ENCODE measurements at places on chromosomes 6 and 20. TPM values are rescaled to one million over a fixed set of nuclear protein-coding genes. Genes with fewer than 3 reads are reported as not detected.

The PLA2G7 gene
- total RNA-seq: 24.7 TPM

DNA sequence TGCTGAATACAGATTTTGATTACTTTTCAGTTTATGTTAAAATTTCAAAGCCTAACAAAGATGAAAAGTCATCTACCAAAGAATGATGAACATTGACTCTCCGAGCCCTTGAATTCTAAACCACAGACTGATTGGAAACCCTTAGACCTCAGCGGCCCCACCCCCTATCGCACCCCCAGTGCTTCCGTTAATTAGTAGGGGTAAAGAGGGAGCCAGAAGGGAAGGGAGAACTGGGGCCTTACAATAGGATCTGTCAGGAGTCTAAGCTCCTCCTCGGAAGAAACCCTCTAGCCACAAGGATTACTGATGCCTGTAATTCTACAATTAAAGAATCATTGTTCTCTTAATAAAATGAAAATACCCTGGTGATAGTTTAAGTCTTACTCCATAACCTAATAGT lies 79.7 kb upstream of the JARID2 start:
- no peak for DNase-seq

DNA sequence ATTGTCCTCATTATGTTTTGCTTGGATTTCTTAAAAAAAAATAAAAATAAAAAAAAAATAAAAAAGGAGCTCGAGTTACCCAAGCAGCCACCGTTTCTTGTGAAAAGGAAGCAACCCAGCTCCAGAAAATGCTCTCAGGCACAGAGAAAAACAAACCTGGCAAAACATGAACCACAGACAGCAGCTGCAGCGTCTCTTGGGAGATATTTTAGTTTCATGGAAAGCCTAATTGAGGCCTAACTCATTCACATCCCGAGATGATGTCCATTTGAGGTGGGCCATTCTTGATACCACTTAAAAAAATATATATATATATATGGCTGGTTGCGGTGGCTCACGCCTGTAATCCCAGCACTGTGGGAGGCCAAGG lies 13.7 kb upstream of the MRAP2 start:
- no peak for DNase-seq

- no peak for DNase-seq
Measured at GRCh38 chr6:46235242-46235641, 64.5 kb upstream of the ENPP5 start.

DNA sequence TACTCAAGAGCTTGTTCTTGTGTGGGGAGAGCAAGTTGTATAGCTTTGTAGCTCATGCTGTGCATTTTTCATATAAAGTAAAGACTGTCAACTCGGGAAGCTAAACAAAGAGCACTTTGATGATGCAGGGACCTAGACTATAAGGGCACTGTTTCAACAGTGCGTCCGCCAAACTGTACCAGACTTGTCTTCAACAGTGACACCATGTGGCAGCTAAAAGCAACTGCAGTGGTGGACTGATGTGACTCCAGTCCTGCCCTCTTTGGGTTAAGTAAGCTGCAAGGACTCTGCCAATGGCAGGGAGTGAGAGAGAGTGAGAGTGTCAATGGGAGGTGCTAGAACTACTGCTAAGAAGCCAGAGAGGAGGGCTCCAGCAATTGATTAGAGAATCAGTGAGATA lies 48.1 kb upstream of the MC3R start:
- DNase-seq: no peak

DNA sequence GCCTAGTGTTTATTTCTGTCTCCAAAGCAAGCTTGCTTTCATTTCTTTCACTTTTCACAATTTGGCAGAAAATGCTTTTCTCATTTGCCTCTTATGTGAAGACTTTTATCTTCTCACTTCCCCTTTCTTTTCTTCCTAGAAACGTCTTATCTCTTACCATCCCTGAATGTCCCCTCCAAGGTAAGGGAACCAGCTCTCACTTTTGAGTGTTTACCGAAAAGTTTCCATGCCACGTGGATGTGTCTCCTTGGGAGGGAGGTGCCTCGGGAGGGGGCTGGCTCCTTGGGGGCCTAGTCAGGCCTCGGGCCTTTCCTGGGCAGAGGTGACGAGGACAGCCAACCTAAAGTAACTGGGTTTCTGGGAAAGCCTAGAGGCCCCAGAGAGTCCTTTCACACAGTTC lies 127.4 kb downstream of the CD24 start:
- no peak for DNase-seq

GRCh38 chr6:41877051-41877680 lies 18.0 kb downstream of the USP49 start:
- DNase-seq: no peak

- no peak for DNase-seq
Measured at GRCh38 chr20:53606364-53606985, 12.8 kb upstream of the ZNF217 start.

Data from liver (tissue), 10 donors.